ENCODE measurements at places on chromosomes 7 and 10.

- DNase-seq = no peak
Observed at GRCh38 chr7:1027242-1028043, 16.9 kb upstream of the GPR146 start.

GRCh38 chr10:50527442-50528043 lies 96.2 kb downstream of the SGMS1 start:
- no peak for DNase-seq

DNA sequence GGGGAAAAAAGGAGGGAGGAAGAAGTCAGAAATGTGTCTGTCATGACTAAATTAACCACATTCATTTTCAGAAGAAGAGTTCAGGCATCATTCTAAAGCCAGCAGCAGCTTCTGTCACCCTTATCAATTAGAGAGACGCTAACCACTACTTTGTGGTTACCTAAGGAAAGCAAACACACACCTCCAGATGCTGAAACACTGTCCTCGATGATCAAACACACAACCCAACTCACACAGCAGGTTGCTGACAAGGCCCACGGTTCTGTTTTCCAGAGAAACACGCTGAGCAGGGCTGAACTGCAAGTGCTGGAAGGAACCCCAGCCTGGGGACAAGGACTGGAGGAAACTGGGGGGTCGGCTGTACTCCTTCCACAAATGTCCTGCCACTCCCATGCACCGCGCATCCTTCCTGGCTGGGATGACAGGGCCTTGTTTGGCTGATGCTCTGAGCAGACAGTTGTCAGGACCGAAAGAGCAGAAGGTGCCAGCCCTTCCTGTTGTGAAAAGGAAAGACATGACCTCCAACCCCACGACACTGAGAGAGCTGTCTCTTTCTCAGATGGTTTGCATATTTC lies 36.6 kb downstream of the PRKCQ start:
- DNase-seq = no peak

DNA sequence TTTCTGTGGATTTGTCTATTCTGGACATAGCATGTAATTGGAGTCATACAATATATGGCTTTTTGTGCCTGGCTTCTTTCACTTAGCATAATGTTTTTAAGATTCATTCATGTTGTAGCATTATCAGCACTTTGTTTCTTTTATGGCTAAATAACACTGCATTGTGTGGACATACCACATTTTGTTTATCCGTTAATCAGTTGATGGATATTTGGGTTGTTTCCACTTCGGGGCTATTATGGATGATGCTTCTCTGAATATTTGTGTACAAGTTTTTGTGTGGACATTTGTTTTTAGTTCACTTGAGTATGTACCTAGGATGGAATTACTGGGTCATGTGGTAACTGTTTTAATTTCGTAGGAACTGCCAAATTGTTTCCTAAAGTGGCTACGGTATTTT lies 6.4 kb downstream of the LCOR start:
- no peak for DNase-seq

DNA sequence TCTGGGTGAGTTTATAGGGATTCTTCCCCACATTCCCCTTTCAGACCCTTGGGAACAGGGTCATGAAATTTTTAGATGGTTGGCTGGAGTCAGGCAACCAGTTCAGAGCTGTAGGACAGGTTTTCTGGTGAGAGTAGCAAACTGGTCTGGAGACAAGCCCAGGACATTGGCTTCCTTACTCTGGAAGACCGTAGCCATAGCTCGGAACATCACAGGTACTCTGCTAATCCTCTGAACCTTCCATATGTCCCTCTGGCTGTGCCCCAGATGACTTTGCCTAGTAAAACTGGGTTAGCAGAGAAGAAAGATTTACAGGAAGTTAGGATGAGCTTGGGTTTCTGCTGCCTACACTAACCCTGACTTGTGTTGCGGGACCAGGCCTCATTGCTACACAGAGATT lies 104.5 kb upstream of the MKLN1 start:
- DNase-seq = no peak

DNA sequence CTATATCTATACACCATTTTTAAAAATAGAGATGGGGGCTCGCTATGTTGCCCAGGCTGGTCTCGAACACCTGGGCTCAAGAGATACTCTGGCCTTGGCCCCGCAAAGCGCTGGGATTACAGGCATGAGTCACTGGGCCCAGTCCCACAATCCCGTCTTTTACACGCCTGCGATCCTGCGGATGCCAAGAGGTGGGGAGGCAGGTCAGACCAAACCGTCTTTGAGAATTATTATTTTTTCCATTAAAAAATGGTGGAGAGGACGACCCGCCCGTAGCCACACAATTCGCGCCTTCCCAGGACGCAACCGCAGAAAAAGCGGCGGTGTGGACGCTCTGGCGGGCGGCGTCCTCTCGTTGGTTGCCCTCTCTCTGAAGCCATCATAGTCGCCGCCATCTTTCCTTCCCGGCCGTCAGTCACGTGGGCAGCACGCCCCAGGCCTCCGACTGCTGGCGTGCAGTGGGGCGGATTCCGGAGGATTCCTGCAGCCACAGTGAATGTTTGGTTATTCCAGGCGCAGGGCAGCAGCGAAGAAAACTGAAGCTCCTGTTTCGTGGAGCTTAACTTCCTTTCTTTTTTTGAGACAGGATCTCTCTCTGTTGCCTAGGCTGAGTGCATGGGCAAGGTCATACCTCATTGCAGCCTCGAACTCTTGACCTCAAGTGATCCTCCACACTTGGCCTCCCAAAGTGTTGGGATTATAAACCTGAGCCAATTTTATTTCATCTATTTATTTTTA lies 9.9 kb upstream of the EPHB4 start:
- DNase-seq = peak; percentile 64

- no peak for DNase-seq
Observed at GRCh38 chr10:78483641-78484040, 450.0 kb downstream of the RPS24 start.

GRCh38 chr10:25505466-25505865 lies 330.7 kb downstream of the GPR158 start:
- DNase-seq = no peak

GRCh38 chr7:98420966-98421612 lies 20.2 kb upstream of the BAIAP2L1 start:
- DNase-seq = peak; percentile 58

DNA sequence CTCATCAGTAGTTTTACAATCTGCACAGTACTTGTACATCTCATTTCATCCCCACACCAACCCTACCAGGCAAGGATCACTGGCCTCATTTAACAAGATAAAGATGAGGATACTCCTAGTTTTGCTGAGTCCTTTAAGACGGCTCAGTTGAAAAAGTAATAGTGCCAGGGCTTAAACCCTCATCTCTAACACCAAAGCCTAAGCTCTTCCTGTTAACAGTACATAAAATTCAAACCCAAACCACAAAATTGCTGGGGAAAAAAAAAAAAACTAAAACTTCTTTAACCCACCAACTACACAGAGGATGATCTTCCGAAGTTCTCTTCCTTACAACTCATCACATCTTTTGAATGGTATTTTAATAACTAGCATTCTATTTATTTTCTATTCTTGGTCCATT lies 1.3 kb downstream of the SAR1A start:
- no peak for DNase-seq

DNA sequence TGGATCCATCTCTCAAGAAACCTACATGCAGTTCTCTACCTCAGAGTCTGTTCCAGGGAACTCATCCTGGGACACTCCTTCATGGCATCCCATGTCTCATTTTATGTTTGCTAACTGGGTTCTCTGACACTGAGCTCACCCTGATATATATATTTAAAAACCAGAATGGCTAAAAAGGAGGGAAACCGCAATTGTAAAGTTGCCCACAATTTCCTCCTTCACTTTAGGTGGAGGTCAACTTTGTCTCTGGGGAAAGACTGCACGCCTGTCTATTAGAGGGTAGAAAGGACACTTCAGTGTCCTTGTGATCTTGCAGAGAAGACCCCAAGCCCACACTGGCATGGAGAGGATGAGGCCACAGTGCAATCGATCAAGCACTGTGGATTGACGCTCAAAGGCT lies 131.7 kb downstream of the TEX36 start:
- no peak for DNase-seq

- peak; percentile 6 for DNase-seq
Observed at GRCh38 chr10:89206402-89207180, 526 bp downstream of the CH25H start.

GRCh38 chr7:36021367-36021766 lies 131.7 kb upstream of the EEPD1 start:
- DNase-seq = no peak

- DNase-seq = peak; percentile 53
Observed at GRCh38 chr7:26202019-26202990, 760 bp downstream of the CBX3 start.

- no peak for DNase-seq
Observed at GRCh38 chr7:28474282-28474638, 61.9 kb downstream of the CREB5 start.

GRCh38 chr7:126662856-126663255 lies 589.9 kb downstream of the GRM8 start:
- DNase-seq = no peak

DNA sequence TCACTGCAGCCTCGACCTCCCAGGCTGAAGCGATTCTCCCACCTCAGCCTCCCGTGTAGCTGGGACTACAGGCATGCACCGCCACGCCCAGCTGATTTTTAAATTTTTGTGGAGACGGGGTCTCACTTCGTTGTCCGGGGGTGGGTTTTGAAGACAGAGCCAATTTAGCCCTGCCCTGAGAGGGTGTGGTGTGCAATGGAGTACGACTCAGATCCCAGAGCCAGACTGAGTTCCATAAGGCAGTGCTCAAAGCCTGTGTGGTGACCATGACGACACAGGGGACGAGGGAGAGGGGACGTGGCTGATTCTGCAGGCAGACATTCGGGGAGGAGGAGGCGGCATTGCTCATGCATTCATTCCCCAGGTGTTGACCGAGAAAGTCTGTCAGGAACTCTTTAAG lies 72.1 kb downstream of the ZMIZ1 start:
- DNase-seq = no peak

DNA sequence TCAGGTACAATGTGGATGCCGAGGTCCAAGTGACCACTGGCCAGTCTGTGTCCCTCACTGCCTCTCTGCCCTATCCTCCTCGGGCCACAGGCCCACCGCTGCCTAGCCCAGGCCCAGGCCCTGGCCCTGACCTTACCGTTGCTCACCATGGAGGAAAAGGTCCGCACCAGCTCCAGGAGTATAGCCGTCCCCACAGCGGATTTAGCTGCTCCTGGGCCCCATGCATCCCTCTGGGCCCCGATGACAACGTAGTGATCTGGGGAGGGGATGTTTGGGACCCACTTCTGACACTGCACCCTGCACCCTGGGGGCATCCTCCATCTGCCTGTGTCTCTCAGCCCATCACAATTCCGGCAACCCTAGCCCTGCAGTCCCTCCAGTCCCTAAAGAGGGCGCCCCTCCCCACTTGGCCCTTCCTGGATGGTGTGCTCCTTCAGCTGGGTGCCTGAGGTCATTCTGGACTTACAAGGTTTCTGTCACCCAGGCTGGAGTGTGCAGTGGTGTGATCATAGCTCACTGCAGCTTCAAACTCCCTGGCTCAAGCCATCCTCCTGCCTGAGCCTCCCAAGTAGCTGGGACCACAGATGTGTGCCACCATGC lies 12.1 kb downstream of the TFR2 start:
- no peak for DNase-seq

- DNase-seq = no peak
Observed at GRCh38 chr10:11930312-11930978, 107.3 kb downstream of the PROSER2 start.

- DNase-seq = no peak
Observed at GRCh38 chr7:17792075-17792936, 148.0 kb downstream of the SNX13 start.

DNA sequence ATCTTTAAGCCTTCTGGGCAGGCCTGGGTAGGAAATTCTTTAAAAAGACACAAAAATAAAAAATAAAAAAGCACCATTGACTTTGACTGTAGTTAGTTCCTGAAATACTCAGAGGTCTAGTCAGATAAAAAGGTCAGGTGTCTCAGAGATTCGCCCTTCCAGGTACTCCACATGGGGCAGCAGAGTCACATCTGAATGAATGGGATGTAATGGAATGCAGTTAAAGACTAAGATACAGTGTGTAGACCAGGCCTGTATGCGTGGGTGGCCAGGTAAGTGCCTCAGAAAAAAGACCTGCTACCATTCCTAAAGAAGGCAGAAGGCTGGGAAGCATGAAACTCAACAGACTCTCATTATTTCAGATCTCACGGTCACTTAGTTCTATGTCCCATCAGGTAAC lies 68.6 kb upstream of the SEM1 start:
- DNase-seq = no peak

DNA sequence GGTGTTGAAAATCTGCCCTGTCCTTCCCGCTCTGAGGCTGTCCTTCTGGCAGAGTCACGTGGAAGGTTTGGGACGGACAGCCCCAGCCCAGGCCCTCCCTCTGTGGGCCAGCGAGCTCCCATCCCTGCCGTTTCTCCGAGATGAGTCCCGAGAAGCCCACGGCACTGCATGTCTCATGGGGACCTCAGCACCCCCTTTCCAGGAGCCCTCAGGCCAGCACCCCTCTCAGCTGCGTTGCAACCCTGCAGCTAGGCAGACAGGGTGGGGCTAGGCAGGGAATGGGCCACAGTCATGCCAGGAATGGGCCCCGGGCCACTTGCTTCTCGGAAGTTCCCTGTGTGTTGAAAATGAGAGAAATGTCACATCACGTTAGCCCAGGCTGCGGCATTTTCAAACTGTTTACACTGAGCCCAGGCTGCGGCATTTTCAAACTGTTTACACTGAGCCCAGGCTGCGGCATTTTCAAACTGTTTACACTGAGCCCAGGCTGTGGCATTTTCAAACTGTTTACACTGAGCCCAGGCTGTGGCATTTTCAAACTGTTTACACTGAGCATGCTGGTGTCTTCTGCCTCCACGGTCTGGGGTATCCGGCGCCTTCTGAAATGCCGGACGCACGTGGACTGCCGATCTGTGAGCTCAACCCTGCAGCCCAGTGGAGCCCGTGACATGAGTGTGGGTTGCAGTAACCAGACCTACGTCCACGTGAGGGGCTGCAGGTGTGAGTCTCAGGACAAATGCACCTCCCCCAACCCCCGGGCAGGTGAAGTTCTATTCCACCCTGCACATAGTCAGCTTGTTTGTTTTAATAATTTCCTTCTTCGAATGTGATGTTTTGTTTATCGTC lies 42.6 kb downstream of the FAM20C start:
- no peak for DNase-seq

GRCh38 chr7:28725045-28725642 lies 233.0 kb downstream of the TRIL start:
- no peak for DNase-seq

- no peak for DNase-seq
Observed at GRCh38 chr7:138962561-138963270, 18.5 kb downstream of the KIAA1549 start.

DNA sequence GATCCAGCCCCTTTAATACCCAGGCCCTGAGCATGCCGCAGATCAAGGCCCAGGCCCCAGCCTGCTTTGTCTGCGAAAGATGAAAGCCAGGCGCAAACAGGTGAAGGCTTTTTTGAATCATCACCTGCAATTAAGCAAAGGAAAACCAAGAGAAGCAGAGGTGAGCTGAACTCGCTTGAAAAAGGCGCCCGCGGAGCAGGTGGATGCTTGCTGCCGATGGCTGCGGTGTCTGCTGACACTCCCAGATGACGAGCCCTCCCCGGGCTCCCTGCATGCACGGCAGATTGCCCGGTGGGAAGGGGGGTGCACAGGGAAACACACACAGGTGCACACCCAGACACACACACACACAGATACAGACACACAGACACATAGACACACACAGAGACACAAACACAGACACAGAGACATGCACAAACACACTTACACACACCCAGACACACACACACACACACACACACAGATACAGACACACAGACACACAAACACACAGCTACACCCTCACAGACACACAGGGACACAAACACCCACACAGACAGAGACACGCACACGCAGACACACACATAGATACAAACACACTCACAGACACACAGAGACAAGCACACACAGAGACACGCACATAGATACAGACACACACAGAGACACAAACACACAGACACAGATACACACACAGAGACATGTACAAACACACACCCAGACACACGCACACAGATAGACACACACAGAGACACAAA lies 142.6 kb upstream of the RNF32 start:
- no peak for DNase-seq

Measured in activated T-cell treated with anti-CD3 and anti-CD28 coated beads for 1 hour (primary cell).